Activated T-helper 1 cell treated with anti-CD3 and anti-CD28 coated beads, Interleukin-2, amount 50 U/mL, for 16 hours (primary cell): ENCODE measurements at places on chromosomes 13 and 19.

DNA sequence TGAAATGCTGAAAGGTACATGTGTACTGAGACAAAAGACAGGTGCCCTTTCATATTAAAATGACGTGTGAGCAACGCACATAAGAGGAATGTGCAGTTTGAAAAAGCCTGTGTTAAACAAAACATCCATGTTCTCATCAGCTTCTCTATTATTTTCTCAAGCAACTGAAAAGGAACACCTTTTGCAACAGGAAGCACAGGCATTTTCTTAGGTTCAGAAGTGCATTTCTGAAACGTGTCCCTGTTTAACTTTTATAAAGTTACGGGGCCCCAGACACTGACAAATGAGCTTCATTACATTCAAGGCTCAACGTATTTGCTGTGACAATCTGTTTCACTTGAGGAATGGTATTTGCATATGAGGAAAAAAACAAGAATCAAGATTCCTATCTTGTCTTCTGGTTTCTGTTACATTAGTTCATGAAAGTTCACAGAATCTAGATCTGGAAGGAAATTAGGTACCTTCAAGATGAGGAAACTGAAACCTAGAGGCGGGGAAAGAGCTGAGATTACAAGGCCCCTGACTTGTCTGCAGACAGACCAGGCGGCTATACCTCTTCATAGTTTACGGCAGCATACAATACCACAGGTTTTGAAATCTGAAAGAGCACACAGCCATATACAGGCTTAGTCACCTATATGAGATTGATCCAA lies 431.7 kb downstream of the KLF12 start:
- DNase-seq: no peak

- peak; percentile 75 for DNase-seq
Observed at GRCh38 chr19:45882652-45883585, 3.0 kb downstream of the IRF2BP1 start.

DNA sequence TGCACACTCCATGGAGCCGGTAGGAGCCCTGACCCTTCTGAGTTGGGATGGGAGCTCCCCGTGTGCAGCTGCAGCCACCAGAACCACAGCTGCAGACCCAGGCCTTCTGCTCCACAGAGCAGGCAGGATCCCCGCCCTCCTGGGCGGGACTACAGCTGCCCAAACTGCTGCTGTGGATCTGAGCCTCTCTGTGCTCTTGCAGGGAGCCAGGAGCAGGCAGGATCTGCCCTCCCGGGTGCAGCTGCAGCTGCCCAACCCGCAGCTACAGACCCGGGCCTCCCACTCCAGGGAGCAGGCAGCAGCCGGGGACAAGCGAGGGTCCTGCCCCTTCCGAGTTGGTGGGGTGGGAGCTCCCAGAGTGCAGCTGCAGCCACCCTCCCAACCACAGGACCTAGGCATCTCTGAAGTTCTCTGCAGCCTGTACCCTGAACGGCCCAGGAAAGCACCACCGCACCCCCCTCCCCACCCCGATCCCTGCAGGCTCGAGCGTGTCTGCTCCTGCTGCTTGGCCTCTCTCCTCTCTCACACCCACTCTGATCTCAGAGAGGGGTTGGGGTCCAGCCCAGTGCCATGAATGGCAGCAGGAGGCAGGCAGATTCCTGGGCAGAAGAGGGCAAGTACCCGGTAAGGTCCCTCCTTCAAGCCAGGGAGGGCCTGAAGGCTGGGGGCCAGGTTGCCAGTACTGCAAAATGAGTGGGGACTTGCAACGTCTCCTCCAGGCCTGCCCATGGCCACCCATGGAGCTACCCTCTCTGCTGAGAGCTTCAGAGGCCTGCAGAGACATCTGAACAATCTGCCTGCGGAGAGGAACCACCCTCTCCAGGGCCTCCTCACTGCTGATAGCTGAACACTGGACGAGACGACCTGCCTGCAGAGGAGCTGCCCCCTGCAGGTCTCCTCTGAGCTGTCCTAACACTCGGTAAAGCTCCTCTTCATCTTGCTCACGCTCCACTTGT lies 16.4 kb upstream of the EMP3 start:
- no peak for DNase-seq

- DNase-seq: no peak
Observed at GRCh38 chr13:46403851-46404732, 17.0 kb upstream of the RUBCNL start.

GRCh38 chr13:60933638-60934037 lies 482.0 kb downstream of the PCDH20 start:
- no peak for DNase-seq

- DNase-seq: no peak
Observed at GRCh38 chr13:78197231-78197630, 278.6 kb upstream of the EDNRB start.

- no peak for DNase-seq
Observed at GRCh38 chr13:112250788-112251445, 125.2 kb upstream of the SPACA7 start.

DNA sequence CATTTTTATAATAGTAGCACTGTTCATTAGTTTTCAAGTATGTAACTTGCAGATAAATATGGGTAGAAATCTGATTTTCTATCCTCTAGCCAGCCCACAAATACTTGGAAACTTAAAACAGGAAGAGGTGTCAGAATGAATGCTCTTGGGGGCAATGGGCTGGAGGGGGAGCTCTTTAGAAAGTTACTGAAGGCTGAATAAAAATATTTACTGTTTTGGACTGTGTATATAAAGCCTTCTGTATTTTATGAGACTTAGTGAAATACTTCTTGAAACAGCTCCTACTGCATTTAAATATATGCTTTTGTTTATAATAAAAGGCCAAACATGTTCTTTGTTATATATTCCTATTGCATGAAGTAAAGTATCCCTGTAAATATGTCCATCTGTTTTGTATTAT lies 138.8 kb downstream of the RGCC start:
- DNase-seq: no peak

- DNase-seq: no peak
Observed at GRCh38 chr13:98961503-98962105, 16.3 kb downstream of the DOCK9 start.

DNA sequence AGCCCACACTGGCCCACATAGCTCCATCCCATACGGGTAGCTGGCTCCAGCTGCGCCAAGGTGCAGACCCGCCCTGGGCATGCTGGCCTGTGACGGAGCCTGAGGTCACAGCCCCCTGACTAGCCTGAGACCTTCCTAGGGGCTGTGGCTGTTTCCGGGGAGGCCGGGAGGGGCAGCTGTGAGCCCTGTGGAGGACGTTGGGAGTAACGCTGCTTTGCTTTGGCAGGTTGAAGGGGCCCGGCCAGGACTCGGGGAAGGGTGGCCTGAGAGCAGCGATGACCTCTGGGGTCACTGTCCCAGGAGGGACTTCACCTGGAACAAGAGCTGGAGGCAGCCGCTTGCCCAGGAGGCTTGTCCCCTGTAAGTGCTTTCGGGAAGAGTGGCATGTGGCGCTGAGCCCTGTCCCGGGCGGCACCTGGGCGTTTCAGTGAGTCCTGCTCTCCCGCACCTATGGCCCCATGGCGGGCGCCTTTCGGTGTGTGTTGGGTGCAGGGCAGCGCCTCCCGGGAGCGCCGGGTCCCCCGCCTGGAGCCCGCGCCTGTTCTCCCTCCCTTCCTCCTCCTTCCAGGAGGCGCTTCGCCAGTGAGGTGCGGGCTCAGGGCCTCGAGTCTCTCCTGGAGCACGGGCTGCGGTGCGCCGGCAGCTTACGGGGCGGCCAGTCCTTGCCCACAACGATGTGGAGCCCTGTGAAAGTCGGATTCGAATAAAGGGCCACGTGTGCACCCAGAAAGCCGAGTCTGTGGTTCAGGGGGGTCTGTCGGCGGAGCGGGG lies 1.1 kb upstream of the FAM174C start:
- DNase-seq: no peak
